Cardiac muscle cell (in vitro differentiated cells and primary cell): ENCODE measurements at places on chromosomes 12 and 14.

DNA sequence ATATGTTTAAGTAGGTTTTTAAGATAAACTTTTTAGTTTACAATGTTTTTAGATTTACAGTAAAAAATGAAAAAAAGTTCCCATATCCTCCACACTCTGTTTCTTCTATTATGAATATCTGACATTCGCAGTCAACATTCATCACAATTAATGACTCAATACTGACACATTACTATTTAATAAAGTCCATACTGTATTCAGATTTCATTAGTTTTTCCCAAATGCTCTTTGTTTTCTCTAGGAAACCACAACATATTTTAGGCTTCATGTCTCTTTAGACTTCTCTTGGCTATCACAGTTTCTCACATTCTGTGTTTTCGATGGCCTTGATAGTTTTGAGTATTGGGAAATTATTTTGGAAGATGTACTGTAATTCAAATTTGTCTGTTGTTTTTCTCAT, 399.8 kb downstream of the SLC6A15 start:
- DNase-seq = no peak

- DNase-seq = peak; percentile 32
Observed at GRCh38 chr14:35336494-35337268, 44.5 kb downstream of the PSMA6 start.

- DNase-seq = peak; percentile 8
Observed at GRCh38 chr14:38211255-38211735, 3.6 kb downstream of the SSTR1 start.

GRCh38 chr12:108457734-108458361, 57.2 kb upstream of the FICD start:
- DNase-seq = no peak

DNA sequence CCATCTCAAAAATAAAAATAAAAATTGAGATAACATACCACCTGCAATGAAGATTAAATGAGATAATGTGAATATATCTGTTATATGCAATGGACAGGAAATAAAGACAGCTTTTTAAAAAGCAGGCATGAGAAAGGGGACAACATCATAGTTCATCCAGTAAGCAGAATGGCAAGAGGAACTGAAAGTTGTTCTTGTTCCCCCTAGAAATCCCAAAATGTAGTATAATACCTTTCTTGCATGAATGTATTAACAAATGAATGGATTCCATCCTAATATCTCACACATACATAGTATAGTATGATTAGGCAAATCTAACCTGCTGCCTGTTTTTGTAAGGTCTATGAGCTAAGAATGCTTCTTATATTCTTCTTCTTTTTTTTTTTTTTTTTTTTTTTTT, 31.4 kb downstream of the FGD6 start:
- no peak for DNase-seq

GRCh38 chr12:904010-904414, 45.5 kb downstream of the RAD52 start:
- no peak for DNase-seq

DNA sequence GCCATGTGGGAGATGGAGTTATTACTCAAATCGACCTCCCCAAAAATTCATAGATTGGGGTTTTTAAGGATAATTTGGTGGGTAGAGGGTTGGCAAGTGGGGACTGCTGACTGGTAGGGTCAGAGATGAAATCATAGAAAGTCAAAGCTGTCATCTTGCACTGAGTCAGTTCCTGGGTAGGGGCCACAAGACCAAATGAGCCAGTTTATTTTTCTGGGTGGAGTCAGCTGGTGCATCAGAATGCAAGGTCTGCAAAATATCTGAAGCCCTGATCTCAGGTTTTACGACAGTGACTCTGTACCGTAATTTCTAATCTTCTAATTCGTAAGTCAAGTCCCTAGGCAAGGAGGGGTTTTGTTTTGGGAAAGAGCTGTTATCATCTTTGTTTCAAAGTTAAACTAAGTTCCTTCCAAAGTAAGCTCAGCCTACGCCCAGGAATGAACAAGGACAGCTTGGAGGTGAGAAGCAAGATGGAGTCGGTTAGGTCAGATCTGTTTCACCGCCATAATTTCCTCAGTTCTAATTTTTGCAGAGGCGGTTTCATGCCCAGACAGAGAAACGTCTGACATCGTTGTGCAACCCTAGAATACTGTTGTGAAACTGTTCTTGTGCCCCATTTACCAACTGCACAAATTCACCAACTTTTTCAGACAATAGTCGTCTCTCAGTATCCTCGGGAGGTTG, 104.5 kb upstream of the SFSWAP start:
- no peak for DNase-seq

GRCh38 chr12:11446372-11446771, 51.0 kb upstream of the PRB2 start:
- no peak for DNase-seq

GRCh38 chr12:27293463-27293862, 39.2 kb upstream of the BMAL2 start:
- DNase-seq = no peak

DNA sequence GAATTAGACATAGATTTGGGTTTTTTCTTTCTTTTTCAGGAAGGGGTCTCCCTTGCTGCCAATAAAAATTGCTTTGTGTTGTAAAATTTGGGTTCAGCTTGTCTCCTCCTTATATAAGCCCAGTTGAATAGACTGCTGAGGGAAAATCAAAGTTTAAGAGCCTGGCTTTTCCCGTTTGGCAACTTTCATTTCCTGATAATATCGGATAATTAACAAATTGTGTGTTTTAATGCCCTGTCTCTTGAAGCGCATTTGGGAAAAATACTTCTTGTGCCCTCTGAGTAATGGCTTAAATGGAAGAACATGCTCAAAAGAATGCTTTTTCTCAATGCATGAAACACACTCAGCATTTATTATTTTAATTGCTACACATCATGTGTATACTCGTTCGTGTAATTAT, 198.0 kb upstream of the DCN start:
- DNase-seq = no peak

DNA sequence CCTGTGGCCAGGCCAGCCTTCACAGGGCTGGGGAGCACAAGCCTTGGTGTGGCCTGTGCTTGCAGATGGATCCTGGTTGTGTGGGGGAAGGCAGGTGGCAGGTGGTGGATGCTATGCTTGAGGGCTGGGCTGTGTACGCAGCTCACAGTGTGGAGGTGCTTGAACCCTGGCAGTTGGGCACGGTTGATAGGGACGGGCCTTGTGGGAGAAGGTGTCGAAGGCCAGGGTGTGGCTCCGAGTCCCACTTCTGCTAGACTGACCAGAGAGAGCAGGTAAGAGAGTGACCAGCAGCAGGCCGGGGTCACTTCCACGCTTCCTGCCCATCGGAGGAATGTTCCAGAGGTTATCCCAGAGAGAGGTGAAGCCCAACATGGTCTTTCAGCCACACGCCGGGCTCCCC, 85.5 kb downstream of the CACNA1C start:
- no peak for DNase-seq

- no peak for DNase-seq
Observed at GRCh38 chr12:48572326-48572725, 2.5 kb upstream of the LALBA start.

DNA sequence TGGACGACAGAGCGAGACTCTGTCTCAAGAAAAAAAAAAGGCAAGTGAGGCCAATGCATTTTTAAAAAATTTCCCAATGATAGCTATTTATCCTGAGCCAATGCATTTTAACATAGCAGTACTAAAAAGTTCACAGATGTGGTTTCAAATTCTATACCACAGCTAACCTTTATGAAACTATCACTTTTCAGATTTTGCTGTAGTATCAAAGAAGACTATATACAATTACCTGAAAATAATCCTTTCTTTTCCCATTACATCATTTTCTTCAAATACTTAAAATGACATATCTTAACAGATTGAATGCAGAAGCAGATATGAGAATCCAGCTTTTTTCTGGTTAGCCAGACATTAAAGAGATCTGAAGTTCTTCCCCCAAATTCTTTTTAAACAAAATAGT, 13.2 kb downstream of the ATF7 start:
- no peak for DNase-seq

DNA sequence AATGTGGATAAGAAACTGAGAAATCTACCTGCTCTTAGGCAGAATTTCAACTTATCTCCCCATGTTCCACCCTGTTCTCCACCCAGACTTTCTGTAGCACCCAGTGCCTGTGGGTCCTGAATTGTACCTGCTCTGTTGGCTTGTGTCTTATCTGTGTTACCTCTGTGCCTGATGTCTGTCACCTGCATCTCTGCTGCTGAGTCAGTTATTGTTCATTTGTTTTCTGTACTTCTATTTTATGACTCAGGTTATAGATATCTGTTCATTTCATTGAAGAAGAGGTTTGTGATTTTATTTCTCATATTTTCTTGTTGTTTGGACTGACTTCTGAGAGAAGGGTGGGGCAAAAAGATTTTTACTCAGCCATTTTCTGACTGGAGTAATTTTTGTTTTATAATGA, 11.7 kb downstream of the SOCS4 start:
- DNase-seq = no peak

GRCh38 chr12:124763594-124763979, 100.1 kb downstream of the SCARB1 start:
- DNase-seq = peak; percentile 30

DNA sequence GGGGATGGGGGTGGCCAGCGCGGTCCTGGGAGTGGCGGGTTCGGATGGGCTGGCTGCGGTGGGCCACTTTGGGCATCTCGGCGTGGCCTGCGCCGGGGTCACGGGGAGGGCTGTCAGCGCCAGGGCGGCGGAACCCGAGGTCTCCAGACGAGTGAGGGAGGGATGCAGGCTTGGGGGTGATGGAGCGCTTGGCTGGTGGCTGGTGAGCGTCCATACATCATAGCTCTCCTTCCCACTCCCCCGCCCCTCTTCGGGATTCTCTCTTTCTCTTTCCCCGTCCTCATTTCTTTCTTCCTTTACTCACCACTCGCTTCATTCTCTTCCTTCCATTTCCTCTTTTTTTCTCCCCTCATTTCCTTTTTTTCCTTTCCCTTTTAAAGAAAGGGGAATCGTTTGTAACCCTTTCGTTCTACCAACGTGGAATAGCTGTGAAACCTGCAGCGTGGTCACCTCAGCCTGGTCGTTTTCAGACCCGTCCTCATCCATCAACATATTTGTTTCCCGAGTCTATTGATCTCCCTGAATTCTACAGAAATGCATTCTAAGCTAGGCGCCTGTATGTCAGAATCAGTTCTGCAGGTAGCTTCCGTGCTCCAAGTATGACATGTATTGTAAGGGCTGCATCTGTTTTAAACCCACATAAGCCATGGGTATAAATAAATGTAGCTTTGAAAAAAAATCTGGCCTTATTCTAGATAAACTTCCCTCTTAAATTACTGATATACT, 260.3 kb upstream of the E2F7 start:
- DNase-seq = no peak

DNA sequence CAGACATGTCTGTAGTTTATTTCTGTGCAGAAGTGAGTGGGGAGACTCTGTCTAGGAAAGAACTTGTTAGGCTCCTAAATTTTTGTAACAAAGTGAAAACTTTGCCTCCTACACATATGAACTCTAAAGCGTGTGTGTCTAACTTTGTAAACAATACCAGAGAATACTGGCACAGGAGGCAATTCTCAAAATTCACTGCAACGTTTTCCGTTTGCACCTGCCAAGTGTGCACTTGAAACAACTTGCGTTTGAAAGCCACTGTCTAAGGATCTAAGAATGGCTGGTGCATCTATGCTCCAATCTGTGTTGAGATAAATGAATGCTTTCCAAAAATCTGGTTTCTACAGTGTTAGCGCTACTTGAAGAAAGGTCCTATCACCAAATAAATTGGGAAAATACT, 15.3 kb downstream of the GRIP1 start:
- no peak for DNase-seq

DNA sequence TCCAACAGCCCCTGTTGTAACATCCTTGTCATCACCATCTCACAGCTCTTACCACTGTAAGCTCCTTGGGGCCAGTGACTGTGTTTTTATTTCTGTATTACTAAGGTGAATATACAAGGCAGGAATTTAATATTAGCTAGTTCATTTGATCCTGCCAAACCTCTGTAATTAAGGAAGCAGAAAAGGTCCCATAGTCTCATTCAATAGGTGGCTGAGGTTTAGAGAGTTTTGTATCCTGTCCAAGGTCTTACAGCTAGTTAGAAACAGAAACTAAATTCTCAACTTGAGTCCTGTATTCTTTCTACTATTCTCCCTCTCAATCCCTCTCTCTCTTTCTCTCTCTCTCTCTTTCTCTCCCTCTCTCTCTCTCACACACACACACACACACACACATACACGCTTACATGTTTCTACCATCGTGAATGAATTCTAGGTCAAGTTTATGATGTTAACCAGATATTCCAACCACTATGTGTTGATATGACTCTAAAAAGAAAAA, 543 bp upstream of the GLIPR1 start:
- no peak for DNase-seq

GRCh38 chr14:33949411-33949893, 1.4 kb downstream of the EGLN3 start:
- DNase-seq = no peak

DNA sequence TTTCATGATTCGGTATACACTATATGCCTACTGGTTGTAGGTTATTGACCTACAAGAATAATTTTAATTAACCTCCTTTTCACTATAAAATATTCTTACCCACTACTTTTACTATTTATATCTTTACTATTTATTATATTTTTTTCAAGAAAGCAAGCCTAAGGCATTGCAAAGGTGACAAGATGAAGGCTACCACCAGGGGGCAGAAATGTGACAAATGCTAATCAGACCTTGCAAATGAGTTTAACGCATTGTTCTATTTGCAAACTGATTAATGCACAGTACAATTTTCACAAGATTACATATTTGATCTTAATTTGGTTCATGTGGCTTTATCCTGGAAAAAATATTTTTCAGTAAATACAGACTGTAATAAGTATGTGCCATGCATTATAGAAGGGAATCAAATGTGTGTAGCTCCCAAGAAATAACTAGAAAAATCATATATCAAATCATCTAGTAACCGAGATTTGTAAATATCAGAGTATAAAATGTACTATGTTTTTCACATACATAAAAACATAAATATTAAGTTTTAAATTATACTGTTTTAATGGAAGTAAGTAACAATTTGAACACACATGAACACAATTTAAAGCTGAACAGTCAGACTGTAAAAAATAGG, 107.0 kb downstream of the ADAMTS20 start:
- peak; percentile 74 for DNase-seq

- DNase-seq = peak; percentile 65
Observed at GRCh38 chr12:49763006-49763591, 21.7 kb downstream of the TMBIM6 start.

GRCh38 chr12:32211066-32211899, 104.6 kb downstream of the BICD1 start:
- DNase-seq = no peak

- no peak for DNase-seq
Observed at GRCh38 chr12:72074956-72075355, 136.3 kb downstream of the TPH2 start.
